SJSA1 (cell line): ENCODE measurements at places on chromosomes 11 and 22.

- no peak for DNase-seq
Observed at GRCh38 chr11:93500759-93501158, 42.4 kb downstream of the SMCO4 start.

DNA sequence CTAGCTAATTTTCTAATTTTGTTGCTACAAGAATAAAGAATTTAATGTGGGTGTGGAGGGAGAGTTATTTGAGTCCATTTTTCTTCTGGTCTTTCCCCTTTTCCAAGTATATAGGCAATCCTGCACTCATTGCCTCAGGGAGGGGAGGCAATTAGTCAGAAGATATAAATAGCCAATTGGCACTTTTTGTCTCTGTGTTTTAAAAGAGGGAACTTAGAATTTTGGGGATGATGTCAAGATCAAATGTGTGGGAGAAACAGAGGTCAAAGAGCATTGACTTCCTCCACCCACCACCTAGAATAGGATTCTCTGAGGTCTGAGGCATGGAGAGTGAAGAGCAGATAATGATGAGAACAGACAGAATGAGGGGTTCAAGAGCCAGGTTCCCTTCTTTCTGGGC is 120.3 kb upstream of the ZC3H12C start:
- DNase-seq: no peak

DNA sequence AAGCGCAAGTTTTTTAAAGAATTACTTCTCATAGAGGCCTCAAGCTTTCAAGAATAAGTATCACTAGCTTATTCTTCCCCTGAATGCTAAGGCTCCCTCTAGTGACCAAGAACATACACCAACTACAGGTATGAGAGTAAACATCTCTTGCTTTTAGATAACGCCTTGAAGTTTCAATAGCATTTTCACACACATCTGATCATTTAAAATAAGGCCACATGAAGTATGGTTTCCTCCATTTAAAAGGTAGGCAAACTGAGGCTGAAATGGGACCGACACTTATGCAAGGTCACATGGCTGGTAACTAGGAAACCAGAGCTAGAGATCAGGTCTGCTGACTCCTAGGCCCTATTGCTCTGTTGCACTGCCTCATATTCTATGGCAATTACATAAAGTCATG is 66.5 kb downstream of the CCDC34 start:
- no peak for DNase-seq

DNA sequence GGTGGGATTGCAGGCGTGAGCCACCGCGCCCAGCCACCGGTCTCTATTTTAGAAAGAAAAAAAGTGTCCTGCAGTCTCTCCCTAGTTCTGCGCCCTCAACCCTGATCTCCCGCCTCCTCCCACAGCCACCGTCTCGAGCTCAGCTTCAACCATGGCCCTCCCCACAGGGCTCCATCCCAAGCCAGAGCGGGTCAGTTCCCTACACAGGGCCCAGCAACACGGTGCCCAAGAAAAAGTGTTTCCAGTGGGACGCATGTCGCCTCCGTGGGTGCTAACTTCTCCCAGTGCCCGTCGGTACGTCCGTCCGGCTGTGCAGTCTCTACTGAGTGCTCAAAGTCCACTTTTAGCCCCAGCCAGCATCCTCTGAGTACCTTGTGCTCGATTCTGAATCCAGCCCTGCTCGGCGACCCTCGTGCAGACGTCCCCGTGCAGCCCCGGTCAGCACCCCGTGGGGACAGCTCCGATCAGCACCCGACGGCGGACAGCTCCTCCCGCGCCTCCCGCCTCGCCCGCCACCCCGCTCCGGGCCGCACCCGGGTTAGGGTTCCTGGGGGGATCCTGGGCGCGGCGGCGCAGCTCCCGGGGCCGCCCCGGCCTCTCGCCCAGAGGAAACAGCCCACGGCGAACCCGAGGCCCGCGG is 657 bp upstream of the MAPK8IP2 start:
- peak; percentile 24 for DNase-seq

- DNase-seq: no peak
Observed at GRCh38 chr22:49697047-49697446, 130.6 kb downstream of the BRD1 start.

DNA sequence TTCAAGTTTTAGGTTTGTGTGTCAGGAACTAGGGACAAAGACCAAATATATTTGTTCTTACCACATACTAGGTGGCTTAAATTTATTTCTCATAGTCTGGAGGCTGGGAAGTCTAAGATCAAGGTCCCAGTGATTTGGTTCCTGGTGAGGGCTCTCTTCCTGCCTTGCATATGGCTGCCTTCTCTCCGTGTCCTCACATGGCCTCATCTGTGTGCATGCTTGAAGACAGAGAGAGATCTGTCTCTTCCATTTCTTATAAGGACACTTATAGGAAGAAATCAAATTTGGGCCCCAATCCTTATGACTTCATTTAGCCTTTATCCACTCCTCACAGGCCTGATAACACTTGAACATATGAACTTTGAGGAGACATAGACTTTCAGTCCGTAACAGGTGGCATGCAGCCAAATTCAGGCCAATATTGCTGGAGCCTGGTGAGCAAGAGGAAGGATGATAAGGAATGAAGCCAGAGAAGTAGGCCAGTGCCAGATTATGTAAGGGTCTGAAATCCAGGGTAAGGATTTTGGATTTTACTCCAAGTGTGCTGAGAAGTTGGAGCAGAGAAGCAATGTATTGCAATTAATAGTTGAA is 35.1 kb downstream of the TTC17 start:
- no peak for DNase-seq

- no peak for DNase-seq
Observed at GRCh38 chr11:15828215-15828853, 528.0 kb downstream of the SOX6 start.

DNA sequence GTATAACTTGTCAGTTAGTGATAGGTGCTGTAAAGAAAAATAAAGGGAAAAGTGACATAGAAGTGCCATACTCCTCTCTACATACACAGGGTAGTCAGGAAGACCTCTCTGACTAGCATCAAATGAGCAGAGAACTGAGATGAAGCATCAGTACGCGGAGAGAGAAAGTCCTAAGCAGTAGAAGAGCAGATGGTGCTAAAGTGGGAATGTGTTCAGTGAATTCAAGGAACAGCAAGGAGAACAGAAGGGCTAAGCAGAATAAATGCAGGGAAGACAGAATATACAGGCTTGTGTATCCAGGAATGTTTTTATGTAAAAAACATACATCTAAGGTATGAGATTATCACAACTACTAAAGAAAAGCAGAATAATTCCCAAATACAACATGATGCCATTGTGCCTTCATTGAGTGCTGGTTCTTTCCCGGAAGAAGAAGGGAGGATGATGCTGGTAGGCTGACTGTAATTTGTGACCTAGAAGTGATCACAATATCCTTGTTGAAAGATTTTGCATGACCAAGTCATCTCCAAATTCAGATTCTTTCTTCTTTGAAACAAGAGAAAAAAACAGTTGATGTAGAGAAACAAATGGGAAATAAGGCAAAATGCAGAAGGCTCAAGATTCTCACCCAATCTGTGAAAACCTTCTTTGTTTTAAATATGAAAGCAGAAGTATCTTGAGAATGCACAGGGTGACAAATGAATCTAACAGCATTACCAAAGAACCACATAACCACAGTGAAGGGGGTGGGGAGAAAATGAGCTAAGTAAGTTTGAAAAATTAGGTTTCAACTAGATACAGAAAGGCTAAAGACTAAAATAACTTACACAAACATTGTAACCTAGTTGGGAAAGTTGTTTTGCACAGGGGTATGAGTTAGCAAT is 20.5 kb downstream of the MRE11 start:
- no peak for DNase-seq

- no peak for DNase-seq
Observed at GRCh38 chr11:11860103-11860979, 18.6 kb downstream of the USP47 start.

- peak; percentile 97 for DNase-seq
Observed at GRCh38 chr11:63510360-63511047, 4.6 kb downstream of the LGALS12 start.

DNA sequence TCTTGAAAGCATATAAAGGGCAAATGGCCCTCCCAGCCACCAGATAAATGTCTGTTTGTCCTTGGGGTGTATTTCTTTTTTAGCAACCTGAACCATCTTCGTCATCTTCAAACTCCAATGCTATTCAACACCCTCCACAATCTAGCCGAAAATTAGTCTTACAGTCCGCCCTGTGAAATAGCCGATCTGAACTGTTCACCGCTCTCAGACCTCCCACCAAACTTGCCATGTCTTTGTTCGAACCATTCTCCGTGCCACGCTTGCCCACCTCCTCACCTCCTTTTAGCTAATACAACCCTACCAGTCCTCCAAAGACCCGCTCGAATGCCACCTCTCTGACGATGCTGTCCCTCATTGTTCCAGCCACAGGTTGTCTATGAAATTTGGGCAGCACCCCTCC is 46.0 kb downstream of the SC5D start:
- DNase-seq: no peak

- peak; percentile 14 for DNase-seq
Observed at GRCh38 chr11:49995565-49995964, 13.2 kb upstream of the OR4C12 start.

DNA sequence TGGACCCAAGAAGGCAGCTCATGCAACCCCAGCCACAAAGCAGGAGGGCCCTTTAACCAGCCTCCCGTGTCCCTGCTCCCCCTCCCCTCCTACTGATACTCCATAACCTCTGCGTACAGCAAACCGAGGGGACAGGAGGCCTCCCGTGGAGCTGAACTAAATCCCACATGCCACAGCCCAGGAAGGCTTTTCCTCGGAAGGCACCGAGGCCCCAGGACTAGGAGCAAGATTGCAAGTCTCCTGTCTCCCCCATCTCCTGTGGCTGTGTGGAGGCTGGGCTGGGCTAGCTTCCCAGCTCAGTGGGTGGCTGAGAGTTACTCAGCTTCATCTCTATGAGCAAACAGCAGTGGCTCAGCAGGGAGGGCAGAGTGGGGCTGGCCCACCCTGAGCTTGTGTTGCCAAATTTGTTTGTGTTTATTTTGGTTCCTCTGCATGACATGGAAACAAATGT is 62.7 kb upstream of the NECTIN1 start:
- peak; percentile 92 for DNase-seq

DNA sequence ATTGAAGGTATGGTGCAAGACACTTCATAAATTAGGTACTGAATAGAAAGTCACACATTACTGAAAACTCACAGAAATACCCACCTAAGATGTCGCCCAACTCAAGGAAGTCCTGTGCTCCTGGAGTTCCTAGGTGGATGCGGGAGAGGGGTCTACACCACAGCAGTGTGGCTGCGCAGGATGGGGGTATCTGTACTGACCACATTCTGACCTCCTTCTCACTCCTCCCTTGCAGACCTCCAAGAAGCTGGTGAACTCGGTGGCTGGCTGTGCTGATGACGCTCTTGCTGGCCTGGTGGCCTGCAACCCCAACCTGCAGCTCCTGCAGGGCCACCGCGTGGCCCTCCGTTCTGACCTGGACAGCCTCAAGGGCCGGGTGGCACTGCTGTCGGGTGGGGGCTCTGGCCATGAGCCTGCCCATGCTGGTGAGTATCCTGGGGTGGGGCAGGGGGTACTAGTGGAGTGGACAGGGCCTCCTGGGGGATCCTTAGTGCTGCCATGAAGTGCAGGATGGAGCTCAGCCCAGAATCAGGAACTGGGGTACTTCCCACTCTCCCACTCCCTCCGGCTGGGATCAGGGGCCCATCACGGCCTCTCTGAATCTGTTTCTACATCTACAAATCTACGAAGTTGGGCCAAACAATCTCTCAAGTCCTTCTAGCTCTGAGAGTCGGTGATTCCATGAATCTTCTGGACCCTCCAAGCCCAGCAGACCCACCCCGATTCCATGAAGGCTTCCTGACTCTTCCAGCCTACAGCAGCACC is 4.9 kb downstream of the TKFC start:
- DNase-seq: no peak

DNA sequence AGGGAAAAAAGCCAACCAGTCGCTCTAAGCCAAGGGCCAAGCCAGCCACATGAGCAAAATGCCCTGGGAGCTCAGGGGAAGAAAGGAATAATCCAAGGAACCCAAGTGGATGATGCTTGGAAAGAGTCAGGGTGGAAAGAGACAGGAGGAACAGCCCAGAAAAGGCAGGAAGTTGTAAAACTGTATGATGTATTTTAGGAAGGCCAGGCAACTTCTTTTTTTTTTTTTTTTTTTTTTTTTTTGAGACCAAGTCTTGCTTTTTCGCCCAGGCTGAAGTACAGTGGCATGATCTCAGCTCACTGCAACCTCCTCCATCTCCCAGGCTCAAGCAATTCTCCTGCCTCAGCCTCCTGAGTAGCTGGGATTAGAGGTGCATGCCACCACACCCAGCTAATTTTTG is 1.6 kb downstream of the LGALS12 start:
- DNase-seq: no peak

DNA sequence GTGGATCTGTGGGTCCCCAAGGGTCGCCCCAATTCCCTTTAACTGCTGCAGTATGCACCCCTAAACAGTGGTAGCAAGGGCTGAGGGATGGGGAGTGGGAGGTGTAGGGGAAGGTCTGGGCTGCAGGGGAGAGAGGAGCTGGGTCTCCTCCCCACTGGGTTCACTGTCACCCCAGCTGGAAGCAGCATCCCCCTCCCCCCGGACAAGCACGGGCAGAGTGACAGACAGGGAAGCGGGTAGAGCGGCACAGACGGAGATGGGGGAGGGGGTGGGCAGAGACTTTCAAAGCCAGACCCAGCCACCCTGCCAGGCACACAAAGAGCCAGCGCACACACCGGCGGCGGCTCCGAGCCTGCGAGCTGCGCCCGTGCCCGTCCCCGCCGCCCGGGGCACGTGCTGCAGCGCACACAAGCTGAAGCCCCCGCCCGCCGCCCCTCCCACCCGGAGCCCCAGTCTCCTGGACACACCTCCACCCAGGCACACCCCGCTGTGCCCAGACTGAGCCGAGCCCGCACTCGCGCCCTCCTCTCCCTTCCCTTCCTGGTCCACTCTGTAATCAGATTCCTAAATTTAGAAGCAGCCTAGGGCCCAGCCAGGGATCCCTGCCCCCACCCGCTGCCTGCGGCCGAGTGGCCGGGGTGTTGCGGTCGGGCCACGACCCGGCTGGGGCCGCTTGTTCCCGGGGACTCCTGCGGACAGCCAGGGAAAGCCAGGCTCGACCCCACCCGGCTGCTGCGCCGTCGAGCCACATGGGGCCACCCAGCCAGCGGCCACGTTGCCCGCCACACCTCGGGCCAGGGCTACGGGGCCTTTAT is 935 bp upstream of the RCOR2 start:
- no peak for DNase-seq

GRCh38 chr22:37233751-37234631 is 10.1 kb downstream of the RAC2 start:
- no peak for DNase-seq

DNA sequence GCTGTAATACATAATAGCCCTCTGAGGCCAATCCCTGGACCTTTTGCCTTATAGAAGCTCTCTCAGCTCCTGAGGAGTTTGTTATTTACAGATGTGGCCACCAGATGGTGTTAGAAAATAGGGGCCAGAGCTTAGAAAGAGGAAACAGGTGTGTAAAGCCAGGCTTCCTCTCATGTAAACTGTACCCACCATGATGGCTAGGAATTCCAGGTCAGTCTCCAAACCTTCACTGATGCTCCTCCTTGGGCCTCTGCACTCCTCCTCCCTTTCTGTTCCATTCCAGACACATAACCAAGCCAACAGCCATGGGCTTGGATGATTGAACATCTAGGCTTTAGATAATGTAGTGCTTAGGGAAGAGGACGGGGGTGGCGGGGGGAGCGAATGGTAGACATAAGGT is 39.7 kb downstream of the USP35 start:
- DNase-seq: peak; percentile 3

- no peak for DNase-seq
Observed at GRCh38 chr11:44248109-44248508, 61.8 kb downstream of the ALX4 start.
